Testis (tissue), 5 donors: ENCODE measurements at places on chromosomes 2 and 18. TPM values are rescaled to one million over a fixed set of nuclear protein-coding genes. Genes with fewer than 3 reads are reported as not detected.

- peak; percentile 62 for DNase-seq
These were observed 143.1 kb upstream of the ZNF236 start for GRCh38 chr18:76679259-76679658.

GRCh38 chr2:170176212-170176611 lies 1.7 kb upstream of the MYO3B start:
- DNase-seq: no peak

DNA sequence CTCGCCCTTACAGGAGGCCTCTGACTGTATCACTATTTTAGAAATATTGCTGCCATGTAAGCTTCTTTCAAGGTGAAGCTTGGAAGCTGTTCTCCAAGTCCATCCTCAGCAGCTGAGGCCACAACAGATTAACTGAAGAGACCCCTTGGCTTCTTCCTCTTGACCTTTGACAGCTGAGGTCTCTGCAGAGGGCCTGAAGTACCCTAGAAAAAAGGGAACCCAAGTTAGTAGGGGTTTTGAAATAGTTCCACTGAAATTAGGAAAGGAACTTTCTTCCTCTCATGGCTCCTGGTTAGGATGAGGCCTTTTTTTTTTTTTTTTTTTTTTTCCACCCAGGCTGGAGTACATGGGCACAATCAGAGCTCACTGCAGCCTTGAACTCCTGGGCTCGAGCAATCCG lies 15.5 kb upstream of the IHH start:
- DNase-seq: no peak

DNA sequence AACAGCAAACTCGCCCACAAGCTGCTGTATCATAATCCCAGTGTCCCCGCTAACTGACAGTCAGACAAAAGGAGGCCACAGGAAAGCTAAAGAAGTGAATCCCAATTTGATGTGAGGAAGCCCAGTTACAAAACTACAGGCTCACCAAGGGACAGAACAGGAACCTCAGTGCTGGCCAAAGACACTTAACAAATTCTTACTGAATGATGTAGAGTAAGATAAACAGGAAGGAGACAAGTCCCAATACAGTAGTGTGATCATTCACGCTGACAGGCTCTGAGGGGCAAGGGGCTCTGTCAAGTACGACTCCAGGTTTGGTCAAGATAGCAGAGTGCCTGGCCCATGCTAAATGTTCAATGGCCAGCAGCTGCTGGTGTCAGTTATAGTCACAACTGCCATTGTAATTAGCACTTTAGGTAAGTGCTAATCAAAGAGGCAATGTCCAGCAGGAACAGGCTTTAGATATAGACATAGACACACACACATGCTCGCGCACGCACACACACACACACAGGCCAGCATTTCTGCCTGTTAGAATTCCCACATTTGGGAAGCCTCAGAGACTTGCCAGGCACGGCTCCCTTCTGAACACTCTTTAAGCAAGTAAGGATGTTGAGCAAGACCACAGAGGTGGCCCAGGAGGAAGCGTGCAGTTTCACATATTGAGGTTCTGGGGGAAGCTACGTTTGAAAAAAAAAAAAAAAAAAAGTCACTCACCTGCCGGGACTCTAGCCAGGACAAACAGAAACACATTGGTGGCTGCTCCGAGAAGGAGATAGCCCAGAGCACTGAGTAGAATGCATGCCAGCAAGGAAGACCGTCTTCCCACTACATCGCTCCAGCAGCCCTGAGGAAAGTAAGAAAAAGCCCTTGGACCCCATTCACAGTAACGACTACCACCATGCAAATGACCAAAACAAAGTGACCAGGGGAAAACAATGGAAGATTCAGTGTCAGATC lies 35.4 kb upstream of the TMEM182 start:
- DNase-seq: no peak

- DNase-seq: peak; percentile 89
These were observed 40.6 kb downstream of the SPC25 start for GRCh38 chr2:168849610-168850009.

DNA sequence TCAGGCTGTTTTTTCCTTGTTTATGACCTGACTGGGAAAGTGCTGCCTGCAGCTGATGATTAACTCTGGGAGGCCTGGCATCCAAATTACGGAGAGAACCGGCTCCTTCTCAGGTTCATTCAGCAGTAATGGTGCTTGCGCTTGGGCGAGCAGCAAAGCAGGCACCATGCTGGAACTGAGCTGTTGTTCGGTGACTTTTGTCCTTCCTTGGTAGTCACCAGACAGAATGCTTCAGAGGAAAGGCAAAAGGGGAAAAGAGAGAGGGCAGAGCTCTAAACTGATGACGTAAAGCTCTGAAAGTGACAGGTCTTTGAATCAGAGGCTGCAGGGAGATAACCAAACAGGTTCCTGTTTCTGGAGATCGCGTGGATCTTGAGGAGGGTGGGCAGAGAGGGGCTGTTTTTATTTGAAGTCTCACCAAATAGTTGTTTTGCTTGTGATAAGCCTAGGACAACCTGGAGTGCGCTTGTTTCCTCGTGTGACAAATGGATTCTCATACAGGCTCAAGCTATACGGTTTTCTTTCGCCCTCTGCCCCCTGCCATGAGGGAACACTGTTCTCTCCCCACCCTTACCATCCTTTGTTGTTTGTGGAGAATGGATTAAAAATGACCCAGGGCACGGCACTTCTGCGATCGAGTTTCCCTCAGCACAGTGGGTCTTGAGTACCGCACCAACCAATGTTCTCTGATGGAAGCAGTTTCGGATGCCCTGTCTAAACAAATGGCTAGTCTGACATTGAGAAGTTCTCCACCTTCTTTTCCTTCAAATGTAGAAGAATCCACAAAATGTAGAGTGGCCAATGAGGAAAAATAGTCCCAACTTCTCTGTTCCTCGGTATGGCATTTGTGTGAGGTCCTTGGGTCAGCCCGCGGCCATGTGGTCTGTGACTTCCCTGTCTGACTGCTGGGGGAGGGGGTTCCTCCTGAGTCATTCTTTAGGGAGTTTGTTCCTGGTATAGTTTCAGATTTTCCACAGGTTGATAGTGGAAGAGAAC lies 1.3 kb downstream of the RASGRP3 start:
- peak; percentile 37 for DNase-seq

GRCh38 chr2:62204998-62205496 lies 9.1 kb downstream of the B3GNT2 start:
- DNase-seq: no peak

DNA sequence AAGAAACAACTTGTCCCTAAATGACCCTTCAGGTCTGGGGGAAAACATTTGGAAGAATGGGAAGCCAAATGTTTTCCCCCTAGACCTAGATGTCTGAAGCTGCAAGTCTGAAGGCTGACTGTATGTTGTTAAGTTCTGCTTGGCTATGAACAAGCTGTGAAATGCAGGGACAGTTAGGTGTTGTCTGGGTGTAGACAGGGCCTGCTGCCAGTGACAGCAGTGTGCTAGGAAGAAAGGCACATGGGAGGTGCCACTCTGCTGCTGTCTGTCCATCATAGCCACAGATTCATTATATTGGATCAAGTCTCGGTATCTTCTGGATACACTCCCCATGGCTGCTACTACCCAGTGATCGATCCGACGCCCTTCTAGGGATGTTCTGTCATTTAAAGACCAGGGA lies 265.9 kb upstream of the PXDN start:
- no peak for DNase-seq

DNA sequence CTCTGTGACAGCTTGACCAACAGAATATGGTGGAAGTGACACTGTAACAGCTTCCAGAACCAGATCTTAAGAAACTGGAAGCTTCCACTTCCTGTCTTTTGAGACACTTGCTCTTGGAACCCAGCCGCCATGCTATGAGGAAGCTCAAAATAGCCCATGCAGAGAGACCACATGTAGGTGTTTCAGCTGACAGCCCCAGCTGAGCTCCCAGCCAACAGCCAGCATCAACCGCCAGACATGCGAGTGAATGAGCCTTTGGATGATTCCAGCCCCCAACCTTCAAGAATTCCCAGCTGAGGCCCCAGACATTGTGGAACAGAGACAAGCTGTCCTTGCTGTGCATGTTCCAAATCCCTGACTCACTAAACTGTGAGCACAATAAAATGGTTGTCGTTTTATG lies 27.9 kb downstream of the ACVR1 start:
- no peak for DNase-seq

DNA sequence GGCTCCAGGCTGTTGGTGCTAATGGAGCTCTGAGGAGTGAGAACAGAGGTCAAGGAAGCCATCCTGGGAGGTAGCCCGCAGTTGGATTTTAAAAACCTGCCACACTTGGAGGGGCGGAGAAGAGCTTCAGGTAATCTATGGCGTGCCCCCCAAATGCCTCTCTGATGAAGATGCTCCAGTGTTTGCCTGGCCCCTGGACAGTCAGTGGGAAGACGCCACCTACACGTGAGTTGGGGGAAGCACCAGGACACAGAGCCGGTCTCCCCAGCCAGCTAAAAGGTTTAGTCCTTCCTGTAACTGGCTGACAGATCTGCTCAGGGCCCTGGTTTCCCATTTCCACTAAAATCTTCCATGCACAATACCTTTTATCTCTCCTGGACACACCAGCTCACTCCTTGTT lies 225.0 kb downstream of the TTC32 start:
- DNase-seq: no peak

DNA sequence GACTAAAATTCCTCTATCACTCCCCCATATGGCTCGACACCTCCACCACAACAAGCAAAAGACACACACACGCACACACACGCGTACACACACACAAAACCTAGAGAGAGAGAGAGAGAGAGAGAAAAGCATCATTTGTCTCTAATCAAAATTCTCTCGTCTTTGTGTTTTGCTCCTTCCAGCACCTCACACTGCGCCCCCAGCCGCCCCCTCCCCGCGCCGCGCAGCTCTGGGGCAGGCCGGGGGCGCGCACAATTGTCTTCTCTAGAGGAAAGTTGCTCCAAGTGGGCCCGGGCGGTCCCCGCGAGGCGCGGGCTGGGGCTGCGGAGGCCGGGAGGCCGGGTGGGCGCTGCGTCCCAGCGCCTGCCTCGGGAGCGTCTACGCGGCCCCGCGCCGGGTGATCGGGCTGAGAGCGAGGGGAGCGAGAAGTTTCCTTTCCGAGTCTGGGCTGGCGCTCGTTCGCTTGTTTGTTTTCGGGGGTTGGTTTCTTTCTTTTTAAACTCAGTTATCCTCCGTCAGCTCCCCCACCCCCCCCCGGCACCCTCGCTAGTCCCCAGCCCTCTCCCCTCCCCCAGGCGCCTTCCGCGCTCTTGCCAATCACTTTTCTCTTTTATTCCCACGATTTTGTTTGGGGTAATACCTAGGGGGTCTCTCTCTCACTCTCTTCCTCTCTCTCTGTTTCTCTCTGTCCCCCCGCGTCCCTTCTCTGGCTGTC lies 4.1 kb downstream of the ZEB2 start:
- DNase-seq: peak; percentile 68

DNA sequence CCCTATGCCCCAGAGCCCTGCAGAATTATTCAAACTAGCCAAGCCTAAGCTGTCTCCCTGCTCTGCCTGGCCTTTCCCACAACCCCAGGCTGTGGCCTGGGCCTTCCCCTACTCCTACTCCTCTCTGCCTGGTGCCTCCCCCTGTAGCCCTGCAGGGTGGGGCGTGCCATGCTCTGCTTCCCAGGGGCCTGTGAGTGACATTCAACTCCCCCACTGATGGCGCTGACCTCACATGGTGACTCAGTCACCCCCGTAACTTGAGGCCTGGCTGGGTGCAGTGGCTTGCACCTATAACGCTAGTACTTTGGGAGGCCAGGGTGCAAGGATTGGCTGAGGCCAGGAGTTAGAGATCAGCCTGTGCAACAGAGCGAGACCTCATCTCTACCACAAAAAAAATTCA lies 60.6 kb downstream of the KIF1A start:
- no peak for DNase-seq

DNA sequence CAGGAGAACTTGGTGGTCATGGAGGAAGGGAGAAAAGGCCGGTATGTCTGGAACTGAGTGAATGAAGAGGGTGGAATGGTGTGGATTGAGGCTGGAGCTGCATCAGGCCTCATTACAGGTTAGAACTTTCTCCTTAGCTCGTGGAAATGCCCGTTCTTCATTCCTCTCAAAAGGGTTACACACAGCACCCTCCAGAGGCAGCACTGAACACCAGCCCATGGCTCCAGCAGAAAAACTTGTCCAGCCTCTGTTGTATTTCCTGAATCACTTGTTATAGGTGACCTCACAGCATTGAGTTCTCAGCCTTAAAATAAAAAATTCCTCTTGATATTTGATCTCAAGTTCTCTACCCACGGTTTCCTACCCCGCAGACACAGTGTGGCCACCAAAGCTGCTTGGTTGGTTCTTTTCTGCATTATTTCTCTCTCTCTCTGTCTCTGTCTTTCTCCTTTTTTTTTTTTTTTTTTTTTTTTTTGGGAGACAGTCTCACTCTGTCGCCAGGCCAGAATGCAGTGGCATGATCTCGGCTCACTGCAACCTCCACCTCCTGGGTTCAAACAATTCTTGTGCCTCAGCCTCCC lies 89.6 kb downstream of the ITGB1BP1 start:
- peak; percentile 69 for DNase-seq

GRCh38 chr18:52344881-52345280 lies 4.9 kb downstream of the DCC start:
- no peak for DNase-seq

DNA sequence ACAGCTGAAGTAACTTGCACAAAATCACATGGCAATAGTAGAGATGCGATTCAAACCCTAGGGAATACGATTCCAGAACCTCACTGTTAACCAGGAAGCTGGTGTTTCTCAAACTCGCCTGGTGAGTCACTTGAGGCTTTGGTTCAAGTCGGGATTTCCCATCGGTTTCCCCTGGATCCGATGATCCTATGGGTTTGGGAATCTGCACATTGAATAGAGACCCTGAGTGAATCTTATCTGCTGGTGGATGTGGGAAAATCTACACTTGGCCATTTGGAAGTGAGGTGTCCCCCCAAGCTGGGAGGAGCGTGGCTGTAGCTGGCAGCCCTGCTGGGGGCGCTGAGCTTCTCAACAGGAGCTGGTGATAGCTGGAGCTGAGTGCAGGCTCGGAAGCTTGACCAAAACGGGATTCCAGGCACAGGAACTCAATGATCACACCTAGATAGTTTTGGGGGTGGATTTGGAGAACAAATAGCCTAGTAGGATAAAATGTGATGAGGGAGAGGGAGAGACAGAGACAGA lies 135.4 kb downstream of the PRKCE start:
- DNase-seq: no peak

DNA sequence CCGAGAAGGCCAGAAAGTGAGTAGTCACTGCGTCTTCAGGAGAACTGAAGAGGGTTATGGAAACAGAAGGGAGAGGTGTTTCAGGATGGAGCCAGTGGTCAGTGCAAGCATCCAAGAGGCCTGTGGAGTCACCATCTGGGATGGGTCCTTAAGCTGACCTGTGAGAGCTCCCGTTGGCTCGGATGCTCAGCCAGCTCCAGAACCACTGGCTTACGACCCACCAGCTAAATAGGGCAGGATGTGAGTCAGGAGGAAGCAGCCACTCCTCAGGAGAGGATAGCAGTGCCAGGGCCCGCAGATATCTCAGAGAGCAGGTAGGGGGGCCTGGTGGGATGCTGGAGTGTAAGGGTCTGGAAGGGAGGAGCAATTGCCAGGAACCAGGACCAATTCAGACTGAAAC lies 63.1 kb upstream of the B3GNT7 start:
- DNase-seq: no peak

GRCh38 chr2:192007581-192008228 lies 160.8 kb upstream of the CAVIN2 start:
- DNase-seq: no peak

Gene RBMS1
- total RNA-seq: 26.8 TPM

Gene MOGAT1
- total RNA-seq: not detected

Gene SERPINB7
- total RNA-seq: 0.25 TPM

Gene CLEC4F
- total RNA-seq: 0.31 TPM

Gene AMER3
- total RNA-seq: 3.5 TPM

Gene DCDC2C
- total RNA-seq: 12.1 TPM
